Frontal cortex (tissue), 4 donors: ENCODE measurements at places on chromosomes 12 and 14. TPM values are rescaled to one million over a fixed set of nuclear protein-coding genes. Genes with fewer than 3 reads are reported as not detected.

DNA sequence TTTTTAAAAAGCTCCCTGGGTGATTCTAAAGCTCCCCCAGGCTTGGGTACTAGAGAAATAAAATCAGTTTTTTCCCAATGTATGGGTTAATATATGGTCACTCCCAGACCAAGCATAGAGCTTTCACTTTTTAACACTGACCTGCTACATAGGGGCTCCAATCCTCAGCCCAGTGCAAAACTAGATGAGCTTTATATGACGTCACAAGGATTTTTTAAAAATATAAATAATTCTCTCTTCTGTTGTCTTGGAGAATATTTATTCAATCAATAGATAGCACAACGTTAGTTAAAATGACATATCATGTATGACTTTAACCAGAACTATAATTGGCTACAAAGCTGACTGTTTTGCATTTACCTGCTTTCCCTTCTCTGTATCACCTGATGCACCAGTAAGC lies 137.9 kb upstream of the TMCC3 start:
- no peak for DNase-seq

P2RX2 gene
- not detected for total RNA-seq

DNA sequence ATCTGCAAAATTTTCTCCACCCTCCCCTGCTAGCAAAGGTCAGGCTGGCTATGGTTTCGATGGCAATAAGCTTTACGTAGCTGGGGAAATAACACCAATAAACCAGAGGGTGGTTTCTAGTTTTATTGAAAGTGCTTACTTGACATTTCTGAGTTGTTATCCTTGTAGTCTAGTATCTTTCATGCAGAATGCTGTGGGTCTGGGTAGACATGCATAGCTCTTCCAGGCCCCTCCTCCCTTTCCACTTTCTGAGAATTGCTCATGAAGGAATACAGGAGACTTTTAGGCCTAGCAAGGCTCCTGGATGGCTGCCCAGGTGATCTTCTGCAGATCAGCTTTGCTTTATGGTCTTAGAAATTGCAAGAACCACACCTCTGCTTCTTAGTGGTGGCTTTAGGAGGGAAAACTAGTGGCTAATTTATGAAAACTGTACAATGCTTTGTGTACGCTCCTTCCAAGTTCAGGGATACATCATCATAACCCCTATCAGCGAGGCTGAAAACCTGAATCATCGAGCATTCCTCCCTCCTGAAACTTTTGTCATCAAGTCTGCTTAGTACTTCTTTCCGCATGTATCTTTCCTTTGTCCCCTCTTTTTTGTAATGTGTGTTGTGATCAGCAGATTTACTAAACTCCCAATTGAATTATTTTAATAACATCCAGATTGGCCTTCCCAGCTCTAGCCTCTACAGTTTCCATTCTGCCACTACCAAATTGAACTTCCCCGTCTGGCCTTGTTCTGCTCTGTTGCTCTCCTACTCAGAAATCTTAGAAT lies 473.0 kb downstream of the RAD51B start:
- no peak for DNase-seq

- DNase-seq, result no peak
Observed at GRCh38 chr14:60241091-60241490, 7.9 kb upstream of the PPM1A start.

CDC42BPB gene
- total RNA-seq, result 64.0 TPM

NFATC4 gene
- 2.9 TPM for total RNA-seq

- DNase-seq, result no peak
Observed at GRCh38 chr14:91744068-91744480, 12.2 kb upstream of the CATSPERB start.

POTEG gene
- total RNA-seq, result not detected

DNA sequence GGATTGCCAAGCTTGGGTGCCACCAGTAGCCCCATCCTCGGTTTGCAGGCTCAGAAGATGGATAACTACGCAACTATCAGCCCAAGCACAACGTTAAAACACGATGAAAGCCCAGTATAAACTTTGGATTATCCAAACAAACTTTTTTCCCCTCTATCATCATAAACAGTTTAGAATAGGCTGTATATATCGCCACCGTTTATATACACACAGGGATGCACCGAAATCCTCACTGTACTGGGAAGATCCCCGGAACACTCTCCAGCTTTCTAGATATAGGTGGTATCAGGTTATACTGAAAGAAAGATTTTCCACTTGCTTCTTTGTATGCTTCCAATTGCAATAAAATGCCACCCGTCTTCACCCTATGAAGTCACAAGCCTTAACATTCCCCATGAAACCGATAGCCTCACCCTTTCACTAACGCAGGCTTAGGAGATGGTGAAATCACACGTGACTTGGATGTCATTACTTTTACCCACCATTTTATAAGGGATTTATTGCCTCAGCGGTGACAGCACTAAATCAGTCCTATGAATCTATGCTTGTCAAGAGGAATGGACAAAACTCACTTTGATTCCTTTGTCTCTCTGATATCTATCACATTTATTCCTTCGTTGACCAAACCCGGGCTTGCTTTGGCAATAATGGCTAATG lies 207.6 kb upstream of the FOXN3 start:
- no peak for DNase-seq

- DNase-seq, result no peak
Observed at GRCh38 chr12:109883461-109883860, 3.1 kb upstream of the GLTP start.

- DNase-seq, result no peak
Observed at GRCh38 chr12:103712216-103712615, 125.1 kb downstream of the STAB2 start.
